Osteoblast (primary cell): ENCODE measurements at places on chromosomes 1 and 21.

- peak; percentile 57 for DNase-seq
These were observed 41.7 kb downstream of the SYT6 start for GRCh38 chr1:114111731-114112641.

GRCh38 chr1:170891872-170892271 lies 43.5 kb upstream of the MROH9 start:
- DNase-seq: no peak

- peak; percentile 30 for DNase-seq
These were observed 17.0 kb upstream of the CAPN8 start for GRCh38 chr1:223682502-223682901.

DNA sequence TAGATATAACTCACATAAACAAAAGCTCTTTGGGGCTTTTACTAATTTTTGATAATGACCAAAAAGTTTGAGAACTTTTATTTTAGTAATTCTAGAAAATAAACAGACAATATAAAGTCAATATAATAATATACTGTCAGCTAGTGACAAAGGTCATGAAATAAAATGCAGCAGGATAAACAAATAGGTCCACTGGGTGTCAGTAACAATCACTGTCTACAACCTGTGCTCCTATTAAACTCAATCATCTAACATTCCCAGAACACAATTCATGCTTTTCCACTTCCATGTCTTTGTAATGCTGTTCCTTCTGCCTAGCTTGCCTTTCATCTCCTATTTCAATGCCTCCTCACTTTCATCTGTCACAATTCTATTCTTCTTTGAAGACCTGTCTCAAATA lies 186.1 kb downstream of the GIPC2 start:
- no peak for DNase-seq

- peak; percentile 64 for DNase-seq
These were observed 231.9 kb upstream of the JUN start for GRCh38 chr1:59015708-59016107.

- peak; percentile 100 for DNase-seq
These were observed at the start of gene TAGLN2 for GRCh38 chr1:159924791-159925718. Gene TAGLN2 (minus strand): TSS chr1:159925507. CDS start chr1:159920509, 4,998 bp downstream.

DNA sequence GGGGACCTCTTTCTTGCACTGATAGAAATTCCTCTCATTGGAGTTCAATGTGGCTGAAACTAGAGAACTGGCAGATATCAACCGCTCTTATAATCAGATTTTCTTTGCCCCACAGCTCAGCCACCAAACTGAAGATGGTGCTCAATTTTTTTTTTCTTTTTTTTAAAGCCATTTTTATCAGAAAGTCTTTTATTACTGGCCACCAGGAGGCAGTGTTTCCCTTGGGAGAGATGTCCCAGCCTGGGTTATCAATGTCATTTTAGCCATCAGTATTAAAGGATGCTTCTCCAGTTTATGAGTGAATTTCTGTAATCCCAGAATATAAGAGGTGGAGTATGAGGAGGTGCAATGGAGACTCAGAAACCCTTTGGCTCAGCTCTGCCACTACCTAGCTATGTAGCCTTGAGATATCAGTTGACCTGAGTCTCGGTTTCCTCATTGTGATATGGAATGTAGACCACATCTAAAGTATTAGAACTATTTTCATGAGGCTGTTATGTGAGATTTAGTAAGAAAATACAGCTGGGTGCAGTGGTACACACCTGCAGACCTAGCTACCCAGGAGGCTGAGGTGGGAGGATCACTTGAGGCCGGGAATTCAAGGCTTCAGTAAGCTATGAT lies 27.6 kb downstream of the CD244 start:
- peak; percentile 50 for DNase-seq

- peak; percentile 83 for DNase-seq
These were observed 224.0 kb downstream of the FGGY start for GRCh38 chr1:59520827-59521418.

DNA sequence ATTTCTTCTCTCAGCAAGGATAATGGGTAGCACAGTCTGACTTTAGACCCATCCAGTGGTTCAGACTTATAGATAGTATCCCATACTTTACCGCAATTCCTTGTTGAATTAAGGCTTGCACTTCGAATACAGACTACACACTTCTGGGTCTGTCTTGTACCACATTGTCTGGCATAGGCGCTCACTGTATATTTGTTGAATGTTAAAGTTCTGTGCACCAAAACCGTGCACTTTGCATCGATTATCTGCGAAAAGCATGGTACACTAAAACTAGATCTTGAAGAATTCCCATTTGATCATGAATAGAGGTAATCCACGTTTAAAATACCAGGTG lies 556 bp upstream of the RYR2 start:
- no peak for DNase-seq

- no peak for DNase-seq
These were observed 181.4 kb upstream of the KIAA0040 start for GRCh38 chr1:175373786-175374623.

- DNase-seq: no peak
These were observed 140.4 kb upstream of the ADGRL2 start for GRCh38 chr1:81660286-81660685.

GRCh38 chr1:220982686-220983085 lies 103.4 kb downstream of the HLX start:
- DNase-seq: no peak
